Motor neuron (in vitro differentiated cells): ENCODE measurements at places on chromosomes 4 and X. TPM values are rescaled to one million over a fixed set of nuclear protein-coding genes. Genes with fewer than 3 reads are reported as not detected.

The TMPRSS11D gene
- 0.45 and 0.70 TPM in 2 replicates for total RNA-seq

DNA sequence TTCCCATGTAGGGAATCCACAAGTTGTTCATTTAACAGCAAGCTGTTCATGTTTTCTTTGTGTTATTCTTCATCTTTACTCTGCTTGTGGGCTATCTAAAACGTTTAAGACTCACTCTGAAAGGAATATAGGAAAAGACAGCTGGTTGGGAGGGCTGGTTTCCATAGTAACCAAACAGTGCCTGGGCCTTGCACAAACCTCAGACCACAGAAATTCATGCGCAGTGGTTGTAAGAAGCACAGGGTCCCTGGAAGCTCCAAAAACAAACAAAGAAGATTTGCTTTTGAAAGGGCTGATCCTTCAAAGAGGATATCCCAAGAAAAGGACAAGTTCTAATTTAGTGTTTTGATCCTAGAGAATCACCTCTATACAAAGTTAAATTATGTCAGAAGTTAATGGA, 7.8 kb downstream of the SERTM2 start:
- peak; percentile 87 for ATAC-seq

The PRR32 gene
- total RNA-seq = 0.19 and 0.22 TPM in 2 replicates

The GABRA4 gene
- total RNA-seq = 0.04 and 0.05 TPM in 2 replicates

The TMEM35A gene
- 22.1 and 24.6 TPM in 2 replicates for total RNA-seq

GRCh38 chrX:119698845-119699244, 5.9 kb upstream of the SEPTIN6 start:
- ATAC-seq = peak; percentile 81

The XKRX gene
- total RNA-seq = 0.14 and 0.15 TPM in 2 replicates

DNA sequence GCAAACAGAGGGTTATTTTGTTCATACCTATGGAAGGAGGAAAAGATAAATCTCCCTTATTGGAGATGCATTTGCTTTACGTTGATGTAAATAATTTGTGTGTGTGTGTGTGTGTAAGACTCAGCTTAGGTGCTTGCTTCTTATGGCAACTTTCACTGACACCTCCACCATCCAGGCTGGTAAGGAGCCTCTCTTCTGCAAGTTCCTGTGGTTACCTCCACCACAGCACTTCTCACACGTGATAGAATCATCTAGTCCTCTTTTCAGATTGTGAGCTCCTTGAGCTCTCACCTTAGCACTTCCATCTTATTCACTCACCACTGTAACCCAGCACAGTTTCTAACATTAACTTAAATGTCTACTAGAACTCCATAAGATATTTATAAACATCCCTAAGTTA, 553.7 kb downstream of the FGF13 start:
- no peak for ATAC-seq

The SSX3 gene
- total RNA-seq = 0.93 TPM in 1 of 2 replicates, not detected in the other

DNA sequence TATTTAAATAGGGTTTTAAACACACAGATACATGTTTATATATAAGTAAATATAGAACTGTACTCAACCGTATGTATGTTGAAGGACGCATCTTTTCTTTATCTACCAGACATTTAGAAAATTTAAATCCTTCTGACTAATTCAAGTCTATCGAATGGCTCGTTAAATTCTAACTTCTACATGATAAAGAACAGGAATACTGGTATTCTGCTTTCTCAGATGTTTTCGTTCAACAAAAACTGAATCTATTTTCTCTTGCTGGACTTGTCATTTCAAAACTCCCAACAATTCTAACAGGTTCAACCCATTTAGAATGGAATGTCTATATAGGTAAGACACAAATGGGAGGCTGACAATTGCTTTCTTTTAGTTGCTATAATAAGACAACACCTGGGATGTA, 978.3 kb upstream of the ADGRL3 start:
- no peak for ATAC-seq

- ATAC-seq = no peak
Measured at GRCh38 chrX:41047878-41048534, 37.2 kb upstream of the USP9X start.

The SMIM43 gene
- total RNA-seq = not detected in 2 replicates

DNA sequence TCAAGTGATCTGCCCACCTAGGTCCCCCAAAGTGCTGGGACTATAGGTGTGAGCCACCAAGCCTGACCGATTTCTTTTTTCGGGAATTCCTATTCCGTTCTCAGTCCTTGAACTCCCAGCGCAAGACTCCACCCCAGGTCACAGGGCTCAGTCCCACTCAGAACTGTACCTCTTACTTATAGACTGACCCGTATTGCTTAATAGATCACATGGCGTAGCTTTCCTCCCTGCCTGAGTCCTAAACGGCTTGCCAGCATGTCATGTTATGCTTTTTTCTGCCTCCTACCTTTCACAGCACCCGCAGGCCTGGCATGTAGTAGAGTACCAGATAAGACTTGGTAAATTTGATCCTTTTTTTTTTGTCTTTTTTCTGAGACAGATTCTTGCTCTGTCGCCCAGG, 22.4 kb downstream of the SAT1 start:
- ATAC-seq = no peak

- ATAC-seq = no peak
Measured at GRCh38 chr4:183918696-183919095, 13.6 kb downstream of the STOX2 start.

The SPANXD gene
- not detected in 2 replicates for total RNA-seq

GRCh38 chrX:252957-253291, 28.3 kb upstream of the PLCXD1 start:
- ATAC-seq = no peak

The CENPVL2 gene
- 1.1 and 1.5 TPM in 2 replicates for total RNA-seq

- no peak for ATAC-seq
Measured at GRCh38 chrX:95063554-95063953, 1389.5 kb downstream of the FAM133A start.

GRCh38 chr4:11438647-11439046, 10.0 kb upstream of the HS3ST1 start:
- ATAC-seq = no peak

DNA sequence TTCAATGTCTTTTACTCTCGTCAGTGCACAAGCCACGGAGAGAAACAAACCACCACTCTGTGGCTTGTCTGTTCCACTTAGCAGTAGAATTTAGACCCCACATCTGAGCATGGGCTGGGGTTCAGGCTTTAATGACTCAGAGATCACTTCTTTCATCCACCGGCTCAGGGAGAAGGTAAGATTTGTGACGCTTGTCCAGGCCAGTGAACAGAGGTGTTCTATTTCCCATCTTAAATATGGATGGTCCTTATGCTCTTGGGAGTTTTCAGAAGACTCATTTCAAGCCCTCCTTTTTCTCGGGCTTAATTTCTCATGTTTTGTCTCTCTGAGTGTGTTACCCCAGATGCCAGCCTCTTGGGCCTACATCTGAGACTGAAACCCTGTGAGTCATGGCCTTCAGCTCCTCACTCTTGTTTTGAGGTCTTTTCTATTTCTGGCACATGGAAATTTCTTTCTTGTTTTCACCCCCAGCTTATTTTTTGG, 127.4 kb upstream of the SFRP2 start:
- no peak for ATAC-seq

- ATAC-seq = no peak
Measured at GRCh38 chr4:66574145-66574978, 904.1 kb upstream of the EPHA5 start.

DNA sequence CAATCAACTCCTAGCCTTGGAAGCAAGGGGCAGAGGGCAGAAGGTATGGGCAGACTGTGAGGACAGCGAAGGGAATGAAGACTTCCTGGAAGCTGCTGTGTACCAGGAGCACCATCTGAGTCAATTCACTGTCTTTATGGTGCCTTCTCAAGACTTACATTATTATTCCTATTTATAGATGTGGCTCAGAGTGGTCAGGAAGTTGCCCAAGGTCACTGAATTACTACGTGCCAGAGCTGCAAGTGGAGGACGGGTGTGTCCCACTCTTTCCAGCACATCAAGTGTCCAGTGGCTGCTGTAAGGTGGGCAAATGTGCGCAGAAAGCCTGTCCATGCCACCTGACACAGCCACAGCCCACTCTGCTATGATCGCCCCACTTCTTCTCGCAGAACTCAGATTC, 32.0 kb downstream of the SMPX start:
- ATAC-seq = no peak

- ATAC-seq = no peak
Measured at GRCh38 chr4:94262163-94263016, 54.7 kb downstream of the SMARCAD1 start.

The DGKQ gene
- 2.7 and 2.9 TPM in 2 replicates for total RNA-seq

GRCh38 chrX:19556202-19556601, 40.9 kb upstream of the MAP3K15 start:
- ATAC-seq = no peak

The TAF7L gene
- 0.38 and 0.41 TPM in 2 replicates for total RNA-seq

GRCh38 chrX:115576676-115577075, 15.7 kb downstream of the PLS3 start:
- ATAC-seq = no peak

DNA sequence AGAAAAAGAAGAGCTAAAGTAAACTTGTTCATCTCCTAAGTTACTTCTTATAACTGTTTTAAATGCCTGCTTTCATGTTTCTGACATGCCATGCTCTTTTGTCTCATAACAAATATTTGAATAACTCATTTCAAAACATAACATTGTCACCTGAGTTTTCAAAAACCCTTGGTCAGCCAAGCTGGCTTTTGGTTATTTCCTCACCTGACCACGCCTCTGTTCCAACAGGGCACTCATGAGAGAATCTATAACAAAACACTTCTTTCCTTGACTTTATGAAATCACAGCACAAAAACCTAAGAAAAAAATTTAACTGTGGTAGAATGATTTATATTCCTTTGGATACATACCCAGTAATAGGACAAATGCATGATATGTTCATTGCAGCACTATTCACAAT, 172.9 kb upstream of the GALNT7 start:
- no peak for ATAC-seq

GRCh38 chr4:116070283-116070682, 956.9 kb upstream of the NDST4 start:
- no peak for ATAC-seq

GRCh38 chr4:40180356-40180755, 16.5 kb upstream of the RHOH start:
- ATAC-seq = peak; percentile 95

DNA sequence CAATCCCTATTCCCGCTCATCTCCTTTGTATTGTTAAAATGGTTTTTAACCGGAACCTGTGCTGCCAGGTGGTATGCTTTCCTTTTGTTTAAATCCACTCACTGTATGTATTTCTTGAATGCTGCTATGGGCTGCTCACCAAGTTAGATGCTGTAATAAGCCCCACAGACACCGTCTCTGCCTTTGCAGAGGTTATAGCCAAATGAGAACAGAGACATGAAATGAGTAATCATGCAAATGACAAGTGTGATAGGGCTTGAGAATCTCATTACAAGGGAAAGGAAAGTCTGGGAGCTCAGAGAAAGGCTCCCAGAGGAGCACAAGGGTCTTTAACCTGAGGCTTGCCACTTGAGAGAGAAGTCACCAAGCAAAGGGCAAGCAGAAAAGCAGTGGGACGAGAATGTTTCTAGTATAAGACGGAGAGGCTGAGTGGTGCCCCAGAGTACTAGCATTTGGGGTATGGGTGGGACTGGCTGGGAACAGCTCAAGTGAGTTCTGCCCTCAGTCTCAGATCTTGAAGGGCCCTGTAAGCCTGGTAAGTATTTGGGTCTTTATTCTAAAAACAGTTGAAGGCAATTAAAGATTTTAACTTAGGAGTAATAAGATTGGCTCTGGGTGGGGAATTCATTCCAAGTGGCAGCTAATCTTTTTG, 110.8 kb upstream of the H2AZ1 start:
- ATAC-seq = peak; percentile 55
